ENCODE measurements at places on chromosomes 5 and 9.

- DNase-seq = no peak
Measured at GRCh38 chr9:91053824-91054223, 252.2 kb downstream of the SYK start.

DNA sequence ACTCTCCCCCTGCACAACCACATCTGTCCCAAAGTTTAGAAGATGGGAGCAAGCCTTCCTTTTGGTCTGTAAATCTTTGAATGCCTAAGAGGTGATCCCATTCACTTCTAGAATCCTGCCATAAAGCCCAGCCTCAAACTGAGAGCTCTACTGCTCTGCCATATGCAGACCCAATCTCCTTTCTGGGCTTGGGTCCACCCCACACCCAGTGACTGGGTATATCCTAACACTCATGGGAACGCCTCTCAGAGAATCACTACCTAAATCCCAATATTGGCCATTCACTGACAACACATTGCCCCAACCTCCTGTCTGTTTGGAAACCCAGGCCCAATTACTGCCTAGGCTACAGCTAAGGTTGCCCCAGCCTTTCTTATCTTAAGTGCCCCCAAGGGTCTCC is 90.7 kb downstream of the MAMDC2 start:
- DNase-seq = no peak

DNA sequence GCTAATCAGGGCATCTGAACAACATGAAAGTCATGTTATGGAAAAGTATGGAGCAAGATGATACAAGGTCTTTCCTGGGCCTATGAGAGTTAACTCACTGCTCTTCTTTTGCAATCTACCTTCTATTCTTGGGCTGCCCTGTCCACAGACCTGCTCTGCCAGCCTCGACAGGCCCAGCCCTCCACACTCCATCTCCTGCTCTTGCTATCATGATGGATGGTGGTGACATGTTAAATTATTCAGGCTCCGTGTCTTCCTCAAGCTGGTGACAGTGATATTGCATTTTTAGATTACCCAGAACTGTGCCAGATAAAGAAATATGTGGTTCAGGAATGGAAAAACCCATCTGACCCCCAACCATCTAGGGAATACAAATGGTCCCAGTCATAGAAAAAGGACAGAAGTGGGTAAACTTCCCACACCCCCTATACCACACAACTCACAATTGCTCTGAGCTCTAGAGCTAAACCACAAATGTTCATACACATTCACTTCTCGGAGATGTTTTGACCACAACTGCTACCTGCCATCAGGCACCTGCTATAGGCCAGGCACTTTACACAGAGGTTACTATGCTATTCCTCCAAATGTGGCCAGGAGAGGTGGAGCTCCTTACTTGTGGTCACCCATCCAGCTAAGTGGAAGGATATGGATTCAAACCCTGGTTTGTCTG is 311.3 kb downstream of the ASTN2 start:
- no peak for DNase-seq

- no peak for DNase-seq
Measured at GRCh38 chr9:88828018-88828417, 163.2 kb upstream of the S1PR3 start.

DNA sequence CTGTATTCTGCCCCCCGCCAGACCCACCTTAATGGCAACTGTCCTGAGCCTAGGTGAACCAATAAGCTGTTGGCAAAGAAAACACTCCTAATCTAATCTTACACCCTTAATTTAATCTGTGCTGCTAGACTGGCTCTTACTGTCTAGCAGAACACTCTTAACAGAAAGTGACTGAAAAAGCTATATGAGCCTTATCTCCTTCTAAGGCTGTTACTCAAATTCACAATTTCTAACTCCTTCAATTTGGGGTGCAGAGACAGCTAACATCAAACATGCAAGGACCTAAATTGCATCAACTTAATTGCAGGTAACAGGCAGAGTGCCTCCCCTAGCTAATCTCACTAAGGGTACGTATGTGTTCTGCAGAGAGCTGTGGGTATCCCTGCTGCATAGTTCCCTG is 49.5 kb upstream of the MAP1B start:
- DNase-seq = no peak

Data from CD4-positive, alpha-beta T cell treated with Interleukin-6 for 4 hours (primary cell).